Non-pigmented ciliary epithelial cell (primary cell): ENCODE measurements at places on chromosomes 2 and 18.

DNA sequence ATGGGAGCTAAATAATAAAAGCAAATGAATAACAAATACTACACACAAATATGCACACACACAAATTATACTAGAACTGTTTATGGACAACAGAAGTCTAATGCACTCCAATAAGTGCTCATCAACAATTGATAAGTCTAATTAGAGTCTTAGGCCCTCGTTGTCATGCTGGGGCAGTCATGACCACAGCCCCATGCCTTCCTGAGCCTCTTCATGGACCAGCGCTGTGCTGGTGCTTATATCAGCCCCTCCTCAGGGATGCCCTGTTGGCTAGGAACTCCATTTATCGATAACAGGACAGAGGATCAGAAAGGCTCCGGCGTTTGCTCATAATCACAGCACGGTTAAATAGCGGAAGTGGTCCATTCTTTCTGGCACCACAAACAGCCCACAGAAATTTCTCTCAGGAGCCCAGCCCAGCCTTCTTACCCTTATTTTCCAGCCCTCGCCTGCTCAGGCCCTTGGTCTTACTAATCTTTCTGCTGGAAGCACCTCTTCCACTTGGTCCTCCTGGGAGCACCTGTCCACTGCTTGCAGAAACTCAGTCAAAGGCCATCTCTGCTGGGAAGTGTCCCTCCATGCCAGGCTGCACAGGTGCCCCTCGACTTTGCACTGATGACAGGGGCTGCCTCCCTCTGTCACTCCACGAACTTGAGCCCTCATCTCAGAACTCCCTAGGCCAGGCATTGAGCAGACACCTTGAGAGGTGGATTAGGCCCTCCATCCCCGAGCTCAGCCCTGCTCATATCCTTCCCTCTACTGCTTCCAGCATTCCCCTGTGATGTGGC is 500.2 kb upstream of the HS6ST1 start:
- no peak for DNase-seq

GRCh38 chr2:201971531-201972228 is 62.0 kb upstream of the FZD7 start:
- no peak for DNase-seq

GRCh38 chr2:45259138-45259537 is 249.9 kb upstream of the SIX2 start:
- no peak for DNase-seq

DNA sequence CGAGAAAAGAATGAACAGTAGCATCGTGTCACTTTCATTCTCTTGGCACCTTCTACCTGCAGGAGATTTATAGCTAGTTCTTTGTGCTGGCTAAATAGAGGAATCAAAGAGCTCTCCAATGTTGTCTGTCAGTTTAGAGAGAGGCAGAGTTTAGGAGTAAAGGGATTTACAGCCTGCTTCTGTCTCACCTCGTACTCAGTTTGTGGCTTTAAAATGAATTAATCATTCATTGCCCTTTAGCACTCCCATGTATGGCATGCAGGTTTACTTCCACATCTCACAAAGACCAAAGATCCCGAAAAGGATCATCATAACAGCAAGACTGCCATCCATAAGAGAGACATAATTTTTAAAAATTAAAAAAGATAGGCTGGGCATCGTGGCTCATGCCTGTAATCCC is 42.4 kb upstream of the ATL2 start:
- no peak for DNase-seq

- no peak for DNase-seq
These were observed 1.4 kb downstream of the ANO7 start for GRCh38 chr2:241189856-241190201.
